SK-N-DZ (cell line): ENCODE measurements at places on chromosomes 1 and 21.
A peak's percentile ranks its signal among the peaks of the same experiment; 100 is the strongest.

DNA sequence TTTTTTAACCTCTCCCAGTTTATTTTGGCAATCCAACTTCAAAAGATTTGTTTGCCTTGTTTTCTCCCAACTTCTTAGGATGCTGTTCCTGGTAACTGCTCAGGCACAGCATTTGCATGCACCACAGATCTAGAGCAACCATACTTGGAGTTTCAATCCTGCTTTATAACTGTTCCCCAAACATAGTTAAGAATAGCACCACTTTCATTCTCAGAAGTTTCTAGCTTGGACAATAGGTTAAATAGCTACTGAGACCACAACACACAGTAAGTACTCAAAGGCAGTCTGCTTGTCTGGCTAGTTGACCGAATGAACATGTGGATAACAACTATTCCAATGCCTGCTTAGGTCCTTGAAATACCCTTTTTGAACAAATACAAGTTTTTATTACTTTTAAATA lies 76.8 kb downstream of the FOXJ3 start:
- DNase-seq, result no peak

DNA sequence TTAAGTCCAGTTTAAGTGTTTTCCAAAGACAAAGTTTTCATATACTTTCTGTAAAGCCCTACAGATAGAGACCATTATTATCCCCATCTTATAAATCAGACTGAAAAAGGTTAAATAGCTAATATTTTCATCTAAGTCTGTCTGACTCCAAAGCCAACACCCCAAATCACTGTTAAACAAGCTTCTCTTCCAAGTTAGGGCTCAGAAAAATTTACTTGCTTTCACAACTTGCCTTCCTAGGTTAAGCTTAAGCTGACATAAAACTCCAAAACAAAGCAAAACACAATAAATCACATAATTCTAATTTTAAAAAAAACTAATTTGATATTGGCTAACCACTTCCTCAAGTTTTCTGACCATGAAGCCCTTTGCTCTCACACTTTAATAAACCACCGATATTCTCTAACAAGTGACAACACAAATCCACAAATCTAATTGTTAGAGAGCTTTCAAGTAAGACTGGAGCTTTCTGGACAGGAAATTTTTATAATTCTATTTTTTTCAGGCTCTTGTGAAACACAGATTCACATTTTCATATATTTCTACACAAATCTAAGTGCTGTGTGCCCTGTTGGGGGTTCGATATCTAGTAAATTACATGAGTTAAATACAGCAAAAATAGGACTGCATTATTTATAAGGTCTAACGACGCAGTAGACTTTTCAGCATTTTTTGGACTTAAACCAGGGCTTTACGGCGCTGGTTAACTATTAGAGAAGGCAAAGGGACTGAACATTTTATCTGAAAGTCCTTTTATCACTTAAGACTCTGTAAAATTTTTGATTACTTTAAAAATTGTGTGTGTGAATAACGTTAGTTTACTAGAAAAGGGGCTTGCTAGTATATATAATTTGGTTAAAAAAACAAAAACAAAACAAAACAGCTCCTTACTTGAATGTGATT lies 2.1 kb downstream of the GNG12 start:
- no peak for DNase-seq

- peak; percentile 21 for DNase-seq
Observed at GRCh38 chr1:205748403-205749233, 1.4 kb downstream of the NUCKS1 start.

GRCh38 chr1:61403679-61404596 lies 321.0 kb downstream of the TM2D1 start:
- DNase-seq, result no peak

DNA sequence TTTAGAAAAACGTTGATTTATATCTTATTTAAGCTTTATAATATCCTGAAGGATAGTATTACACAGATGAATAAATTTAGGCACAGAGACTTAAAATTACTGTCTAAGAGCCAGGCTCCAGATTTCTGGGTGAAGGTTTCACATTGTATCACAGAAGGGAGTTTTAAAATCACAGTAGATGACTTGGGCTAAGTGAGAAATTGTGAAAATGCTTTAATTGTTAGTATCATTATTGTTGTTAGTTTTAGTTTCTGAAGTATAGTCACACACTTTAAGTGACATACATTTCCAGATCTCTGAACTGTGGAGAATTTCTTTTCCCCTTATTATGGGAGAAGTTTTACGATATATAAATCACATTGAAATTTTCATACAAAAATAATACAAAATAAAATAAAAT lies 83.5 kb downstream of the NDUFS5 start:
- DNase-seq, result no peak

- DNase-seq, result no peak
Observed at GRCh38 chr1:228902781-228903433, 167.6 kb downstream of the RHOU start.

- DNase-seq, result no peak
Observed at GRCh38 chr1:203039609-203040512, 13.6 kb downstream of the PPFIA4 start.
